Chondrocyte (in vitro differentiated cells): ENCODE measurements at places on chromosomes 3 and 15. TPM values are rescaled to one million over a fixed set of nuclear protein-coding genes. Genes with fewer than 3 reads are reported as not detected.

TMIE gene
- 0.25 TPM in 1 of 3 replicates, not detected in the others for total RNA-seq

DNA sequence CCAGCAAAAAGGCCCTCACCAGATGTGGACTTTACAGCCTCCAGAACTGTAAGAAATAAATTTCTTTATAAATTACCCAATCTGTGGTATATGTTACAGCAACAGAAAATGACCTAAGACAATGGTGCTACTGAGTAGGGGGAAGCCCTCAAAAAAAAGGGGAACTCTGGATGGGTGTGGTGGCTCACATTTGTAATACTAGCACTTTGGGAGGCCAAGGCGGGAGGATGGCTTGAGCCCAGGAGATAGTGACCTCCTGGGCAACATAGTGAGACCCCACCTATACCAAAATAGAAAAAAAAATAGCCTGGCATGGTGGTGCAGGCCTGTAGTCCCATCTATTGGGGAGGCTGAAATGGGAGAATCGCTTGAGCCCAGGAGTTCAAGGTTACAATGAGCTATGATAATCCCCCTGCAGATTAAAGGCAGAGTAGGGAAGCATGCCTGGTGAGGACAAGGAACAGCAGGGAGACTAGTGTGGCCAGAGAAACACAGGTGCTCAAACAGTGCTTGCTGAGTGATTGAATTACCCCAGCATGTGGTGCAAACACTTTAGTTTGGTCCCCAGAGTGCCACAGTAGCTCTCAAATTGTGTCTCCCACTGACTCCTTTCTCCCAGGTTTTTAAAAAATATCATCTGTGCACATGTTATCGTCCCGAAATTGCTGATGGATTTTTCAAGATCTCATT lies 13.9 kb upstream of the USP3 start:
- no peak overlapping the region for H3K27ac ChIP-seq
- peaks cover 4% of the 10 kb centered on the region for H3K27me3 ChIP-seq
- H3K4me3 ChIP-seq: no peak overlapping the region
- no peaks in the 10 kb centered on the region for H3K36me3 ChIP-seq

GRCh38 chr3:26589678-26590077 lies 32.9 kb upstream of the LRRC3B start:
- no peaks in the 10 kb centered on the region for H3K27me3 ChIP-seq
- DNase-seq: no peak
- no peaks in the 10 kb centered on the region for H3K4me1 ChIP-seq
- H3K27ac ChIP-seq: no peak overlapping the region

DNA sequence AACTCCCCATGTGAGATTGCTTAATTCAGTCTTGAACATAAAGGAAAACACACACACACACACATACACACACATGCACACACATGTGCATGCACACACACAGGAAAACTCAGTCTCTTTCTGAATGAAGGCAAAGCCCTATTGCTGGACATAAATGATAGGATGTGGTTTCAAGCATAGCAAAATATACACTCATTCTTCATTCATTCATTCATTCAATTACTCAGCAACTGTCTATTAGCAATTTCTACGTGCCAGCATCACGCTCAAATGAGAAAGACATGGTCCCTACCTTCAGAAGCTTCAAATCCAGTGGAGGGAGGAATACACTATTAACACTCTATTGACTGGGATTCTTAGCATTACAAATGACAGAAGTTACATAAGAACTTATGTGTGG lies 41.8 kb upstream of the UBE2E2 start:
- H3K36me3 ChIP-seq: no peaks in the 10 kb centered on the region
- no peak overlapping the region for H3K4me3 ChIP-seq

DNA sequence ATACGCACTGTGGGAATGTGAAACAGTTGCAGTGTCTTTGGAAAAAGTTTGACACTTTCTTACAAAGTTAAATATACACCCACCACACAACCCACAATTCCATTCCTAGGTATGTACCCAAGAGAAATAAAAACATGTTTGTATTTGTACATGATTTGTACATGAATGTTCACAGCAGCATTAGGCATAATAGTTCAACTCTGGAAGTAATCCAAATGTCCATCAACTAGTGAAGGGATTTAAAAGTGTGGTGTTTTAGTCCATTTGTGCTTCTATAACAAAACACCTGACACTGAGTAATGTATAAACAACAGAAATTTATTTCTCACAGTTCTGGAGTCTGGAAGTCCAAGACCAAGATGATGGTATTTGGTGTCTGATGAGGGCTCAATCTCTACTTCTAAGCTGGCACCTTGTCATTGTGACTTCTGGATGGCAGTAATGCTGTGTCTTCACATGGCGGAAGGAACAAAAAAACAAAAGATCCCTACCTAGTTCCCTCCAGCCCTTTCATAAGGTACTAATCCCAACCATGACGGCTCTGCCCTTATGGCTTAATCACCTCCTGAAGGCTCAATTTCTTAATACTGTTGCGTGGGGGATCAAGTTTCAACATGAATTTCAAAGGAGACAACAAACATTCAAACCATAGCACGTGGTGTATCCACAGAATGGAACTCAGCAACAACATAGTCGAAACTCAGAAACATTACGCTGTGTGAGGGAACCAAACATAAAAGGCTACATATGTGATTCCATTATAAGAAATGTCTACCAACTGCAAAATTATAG lies 120.5 kb downstream of the AQP9 start:
- peaks cover 6% of the 10 kb centered on the region for H3K4me1 ChIP-seq
- no peak overlapping the region for H3K27ac ChIP-seq
- H3K27me3 ChIP-seq: peaks cover 6% of the 10 kb centered on the region
- no peak for DNase-seq

- H3K27ac ChIP-seq: no peak overlapping the region
- DNase-seq: no peak
- H3K4me1 ChIP-seq: no peaks in the 10 kb centered on the region
- no peaks in the 10 kb centered on the region for H3K27me3 ChIP-seq
- H3K4me3 ChIP-seq: no peak overlapping the region
These were observed 38.8 kb downstream of the ADAM10 start for GRCh38 chr15:58710701-58711100.

DNA sequence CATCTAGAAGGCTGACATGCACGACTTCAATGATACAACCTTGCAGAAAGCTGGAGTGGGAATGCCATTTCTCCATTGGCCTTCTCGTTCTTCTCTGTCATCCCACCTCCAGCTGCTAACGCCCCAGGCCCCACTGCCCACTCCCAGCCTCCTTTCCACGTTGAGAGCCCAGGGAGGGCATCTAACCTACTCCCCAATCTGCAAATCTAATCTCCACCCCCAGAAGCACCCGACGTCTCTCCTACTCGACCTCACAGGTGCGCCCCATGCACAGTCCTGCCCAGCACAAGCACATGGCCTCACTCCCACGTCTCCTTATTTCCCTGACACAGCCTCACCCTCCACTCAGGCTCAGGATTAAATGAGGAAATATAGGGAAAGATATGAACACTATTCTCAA lies 33.4 kb downstream of the IL12A start:
- H3K36me3 ChIP-seq: no peaks in the 10 kb centered on the region
- H3K27ac ChIP-seq: no peak overlapping the region
- peaks cover 4% of the 10 kb centered on the region for H3K27me3 ChIP-seq
